SHP77 treated with DMSO at 0.1 percent for 48 hours (cell line): ENCODE measurements at places on chromosomes 5 and 9.

GRCh38 chr5:160289721-160290120 lies 22.6 kb downstream of the CCNJL start:
- no peak for DNase-seq

DNA sequence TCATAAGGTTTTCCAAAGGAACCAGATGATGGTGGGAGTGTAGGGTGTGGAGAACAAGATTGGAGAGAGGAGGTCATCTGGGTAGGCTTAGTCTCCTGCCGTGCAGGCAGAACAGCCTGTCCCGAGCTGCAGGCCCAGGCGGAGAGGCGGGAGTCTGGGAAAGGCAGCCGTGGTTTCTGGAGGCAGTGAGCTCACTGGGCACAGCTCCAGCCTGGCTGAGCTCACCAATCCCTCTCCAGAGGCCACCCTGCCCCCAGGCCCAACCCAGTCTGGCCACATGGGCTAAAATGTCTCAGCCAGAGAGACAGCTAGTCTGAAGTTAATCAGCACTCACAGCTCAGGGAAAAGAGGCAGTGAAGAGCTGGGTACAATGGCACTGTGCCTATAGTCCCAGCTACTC lies 12.3 kb downstream of the P4HA2 start:
- DNase-seq: no peak

DNA sequence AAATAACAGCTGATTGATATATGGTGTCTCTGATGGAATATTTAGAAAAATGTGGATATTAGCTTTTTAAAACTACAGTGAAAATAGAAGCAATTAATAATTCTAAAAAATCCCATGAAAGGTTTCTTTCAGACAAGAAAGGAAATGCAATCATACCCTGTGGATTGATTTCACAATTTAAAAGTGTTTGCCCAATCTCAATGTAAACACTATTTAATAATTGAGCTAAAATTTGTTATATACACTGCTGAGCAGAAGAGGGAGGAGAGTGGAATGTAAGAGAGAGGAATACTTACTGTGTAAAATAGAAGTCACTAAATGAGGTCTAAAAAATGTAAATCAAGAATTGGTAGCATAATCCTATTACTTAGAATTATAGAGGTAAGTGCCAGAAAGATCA lies 76.9 kb downstream of the FEM1C start:
- DNase-seq: no peak

DNA sequence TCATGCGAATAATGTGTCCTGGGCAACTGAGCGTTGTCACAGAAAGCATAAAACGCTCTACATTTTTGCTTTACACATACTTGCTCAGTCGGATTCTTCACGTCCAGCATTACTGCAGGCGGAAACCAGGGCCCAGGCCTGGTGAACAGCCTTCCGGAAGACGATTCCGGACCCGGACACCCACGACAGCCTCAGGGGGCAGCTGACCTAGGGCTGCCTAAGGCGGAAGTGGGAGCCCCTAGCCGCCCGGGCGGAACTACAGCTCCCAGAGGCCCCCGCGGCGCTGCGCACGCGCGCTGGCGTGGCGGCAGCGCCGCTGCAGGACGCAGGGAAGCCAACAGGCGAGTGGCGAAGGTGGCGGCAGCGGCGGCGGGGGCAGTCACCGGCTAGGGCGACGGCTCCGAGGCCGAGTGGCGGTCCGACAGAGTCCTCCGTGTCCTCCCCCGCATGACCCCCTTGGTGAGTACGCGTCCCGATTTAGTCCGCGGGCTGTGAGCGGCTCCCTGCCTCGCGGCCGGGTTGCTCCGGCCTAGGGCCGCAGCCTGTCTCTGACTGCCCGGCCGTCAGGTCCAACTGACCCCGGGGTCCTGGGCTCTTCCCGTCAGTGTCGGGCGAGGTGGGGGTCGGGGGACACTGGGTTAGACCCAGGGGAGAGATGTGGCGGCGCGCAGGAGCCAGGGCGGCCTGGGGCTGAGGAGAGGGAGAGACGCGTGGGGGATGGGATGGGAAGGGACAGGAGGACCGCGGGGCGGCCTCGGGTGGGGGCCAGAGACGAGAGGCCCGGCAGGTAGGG lies at the start of gene GAPVD1:
Gene GAPVD1 (plus strand): TSS at position 326 of the 793 bp plus-strand sequence. CDS start 37,096 bp downstream, outside the sequence.
- DNase-seq: peak; percentile 90

GRCh38 chr9:84271921-84272556 lies 68.5 kb downstream of the SLC28A3 start:
- no peak for DNase-seq

DNA sequence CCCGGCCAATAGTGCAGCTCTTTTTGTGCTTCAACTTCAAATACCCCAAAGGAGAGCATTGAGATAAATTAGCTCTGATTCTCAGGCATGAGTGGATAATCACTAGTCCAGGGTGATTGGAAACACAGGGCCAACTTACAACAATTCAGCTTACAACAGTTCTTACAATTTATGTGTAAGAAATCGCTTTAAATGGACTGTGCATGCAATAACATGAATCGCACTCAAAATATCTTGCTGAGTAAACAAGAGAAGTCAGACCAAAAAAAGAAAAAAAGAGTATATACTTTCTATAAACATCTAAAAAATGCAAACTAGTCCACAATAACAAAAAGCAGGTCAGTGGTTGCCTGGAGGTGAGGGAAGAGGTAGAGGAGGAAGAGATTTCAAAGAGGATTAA lies 150.6 kb upstream of the EDIL3 start:
- no peak for DNase-seq

- no peak for DNase-seq
These were observed 36.2 kb upstream of the CKS2 start for GRCh38 chr9:89274838-89275237.

DNA sequence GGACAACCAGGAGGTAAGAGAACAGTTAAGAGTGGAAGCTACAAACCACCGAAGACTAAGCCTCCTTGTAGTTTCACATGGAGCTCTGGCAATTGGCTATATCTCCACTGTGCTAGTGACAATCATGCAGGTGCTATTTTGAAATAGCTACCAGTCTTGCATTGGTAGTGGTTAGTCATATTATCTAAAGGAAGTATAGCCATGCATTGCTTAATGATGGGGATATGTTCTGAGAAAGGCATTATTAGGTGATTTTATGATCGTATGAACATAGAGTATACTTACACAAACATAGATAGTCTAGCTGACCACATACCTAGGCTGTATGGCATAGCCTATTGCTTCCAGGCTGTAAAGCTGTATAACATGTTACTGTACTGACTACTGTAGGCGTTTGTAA lies 28.4 kb downstream of the HSDL2 start:
- DNase-seq: no peak

GRCh38 chr5:54518146-54518817 lies 723 bp downstream of the SNX18 start:
- peak; percentile 3 for DNase-seq

DNA sequence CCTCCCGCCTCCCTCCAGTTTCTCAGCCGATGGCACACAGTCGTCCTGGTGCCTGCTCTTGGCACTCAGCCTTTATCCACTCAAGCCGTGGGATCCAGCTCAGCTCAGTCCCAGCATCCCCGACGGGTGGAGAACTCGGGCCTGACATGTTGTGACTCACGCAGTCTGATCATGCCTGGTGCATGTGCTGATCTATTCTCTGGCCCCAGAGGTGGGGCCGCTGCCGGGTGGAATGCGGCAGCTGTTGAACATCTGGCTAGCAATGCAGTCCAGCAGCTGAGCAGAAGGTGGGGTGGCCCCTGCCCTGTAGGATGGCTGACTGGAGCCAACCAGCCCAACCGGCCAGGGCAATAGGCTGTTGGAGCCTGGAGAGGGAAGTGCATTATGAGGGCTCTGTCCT lies 1.7 kb upstream of the AIF1L start:
- DNase-seq: no peak

DNA sequence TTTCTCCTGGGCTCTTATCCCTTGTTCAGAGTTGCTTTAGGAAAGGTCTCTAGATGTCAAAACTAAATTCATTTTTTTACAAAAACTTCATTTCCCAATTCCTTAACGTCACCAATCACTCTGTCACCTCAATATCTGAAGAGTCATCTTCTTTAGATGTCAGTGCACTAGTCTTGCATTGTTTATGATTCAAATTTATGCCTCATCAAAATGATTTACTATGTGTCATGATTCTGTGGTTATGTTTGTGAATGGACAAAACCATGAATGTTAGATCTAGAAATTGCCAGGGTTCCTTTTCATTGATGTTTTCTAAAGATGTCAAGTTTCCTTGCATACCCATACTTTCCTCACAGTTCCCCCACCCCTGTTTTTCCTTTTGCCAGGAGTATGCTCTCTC lies 21.5 kb downstream of the CWC27 start:
- DNase-seq: no peak

GRCh38 chr5:78429332-78429980 lies 69.0 kb downstream of the SCAMP1 start:
- DNase-seq: no peak

- no peak for DNase-seq
These were observed 124.0 kb downstream of the RGS3 start for GRCh38 chr9:113587471-113588031.

DNA sequence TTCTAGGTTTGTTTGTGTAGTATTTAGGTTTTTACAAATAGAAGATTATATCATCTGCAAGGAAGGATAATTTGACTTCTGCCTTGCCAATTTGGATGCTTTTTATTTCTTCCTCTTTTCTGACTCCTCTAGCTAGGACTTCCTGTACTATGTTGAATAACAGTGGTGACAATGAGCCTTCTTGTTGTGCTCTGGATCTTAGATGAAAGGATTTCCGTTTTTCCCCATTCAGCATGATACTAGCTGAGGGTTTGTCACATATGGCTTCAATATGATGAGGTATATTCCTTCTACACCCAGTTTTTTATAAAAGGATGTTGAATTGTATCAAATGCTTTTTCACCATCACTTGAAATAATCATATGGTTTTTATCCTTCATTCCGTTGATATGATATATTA lies 101.4 kb downstream of the FBXO4 start:
- no peak for DNase-seq

GRCh38 chr9:30534896-30535295 lies 1849.5 kb upstream of the ACO1 start:
- no peak for DNase-seq

DNA sequence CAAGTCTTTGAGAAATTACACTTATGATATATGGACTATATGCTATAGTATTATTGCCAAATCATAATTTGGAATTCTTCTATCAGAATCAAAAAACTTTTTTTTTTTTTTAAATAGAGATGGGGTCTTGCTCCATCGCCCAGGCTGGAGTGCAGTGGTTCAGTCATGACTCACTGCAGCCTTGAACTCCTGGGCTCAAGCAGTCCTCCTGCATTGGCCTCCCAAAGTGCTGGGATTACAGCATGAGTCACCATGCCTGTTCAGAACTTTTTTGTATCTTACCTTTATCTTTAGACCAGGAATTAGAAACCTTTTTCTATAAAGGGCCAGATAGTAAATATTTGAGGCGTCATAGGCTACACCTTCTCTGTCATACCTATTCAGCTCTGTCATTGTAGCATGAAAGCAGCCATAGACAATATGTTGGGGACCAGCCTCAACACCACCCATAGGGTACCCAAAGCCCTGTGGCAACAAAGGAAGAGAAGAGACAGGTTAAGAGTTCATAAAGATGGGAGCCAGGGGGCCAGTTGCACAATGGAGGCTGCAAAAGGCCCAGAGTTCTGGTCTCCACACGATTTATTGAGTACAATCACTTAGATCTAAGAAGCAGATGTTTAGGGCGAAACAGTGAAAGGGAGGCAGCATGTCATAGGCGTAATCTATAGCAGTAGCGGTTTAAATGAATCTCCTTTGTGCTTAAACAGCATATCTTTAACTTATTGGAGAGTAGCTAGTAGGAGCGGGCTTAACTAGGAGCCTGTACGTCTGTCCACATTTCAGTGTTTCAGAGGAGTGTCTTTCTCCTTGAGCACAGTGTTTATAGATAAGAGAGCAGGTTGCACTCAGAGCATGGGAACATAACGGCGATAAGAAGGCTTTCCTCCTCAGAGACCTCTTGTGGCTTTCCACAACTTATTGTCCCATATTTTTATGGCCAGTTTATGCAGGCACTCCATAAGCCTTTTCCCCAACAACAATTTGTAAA lies 12.5 kb downstream of the ECM2 start:
- no peak for DNase-seq

- DNase-seq: no peak
These were observed 132.6 kb upstream of the FSTL4 start for GRCh38 chr5:133744960-133745308.

- no peak for DNase-seq
These were observed 608.9 kb downstream of the DTWD2 start for GRCh38 chr5:118379470-118379869.

- DNase-seq: no peak
These were observed 343.8 kb upstream of the CHD1 start for GRCh38 chr5:99272576-99272975.

- DNase-seq: no peak
These were observed 21.3 kb downstream of the C5orf58 start for GRCh38 chr5:170254056-170254455.

GRCh38 chr5:143231973-143232812 lies 171.3 kb downstream of the NR3C1 start:
- no peak for DNase-seq

GRCh38 chr5:161009194-161009593 lies 157.2 kb upstream of the ATP10B start:
- no peak for DNase-seq

GRCh38 chr5:163385271-163385670 lies 52.1 kb upstream of the CCNG1 start:
- no peak for DNase-seq

- no peak for DNase-seq
These were observed 11.9 kb downstream of the GLIPR2 start for GRCh38 chr9:36148311-36149051.

DNA sequence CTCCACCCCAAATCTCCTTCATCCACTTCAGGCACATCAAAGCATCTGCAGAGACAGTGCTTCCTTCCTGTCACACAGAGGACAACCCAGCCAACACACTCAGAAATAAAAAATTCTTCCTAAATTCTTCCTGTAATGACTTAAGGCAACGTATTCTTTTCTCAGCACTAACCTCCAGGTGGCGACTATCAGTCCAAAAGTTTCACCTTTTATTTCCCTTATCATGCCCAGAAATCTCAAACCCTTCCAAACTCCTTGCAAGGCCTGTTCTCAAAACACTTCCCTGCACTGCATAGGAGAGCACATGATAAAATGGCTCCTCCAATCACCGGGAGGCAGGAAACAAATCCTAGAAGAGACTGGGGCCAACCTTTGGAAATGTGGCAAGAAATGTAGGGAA lies 35.1 kb downstream of the SLIT3 start:
- no peak for DNase-seq

GRCh38 chr9:36878986-36879982 lies 154.8 kb downstream of the PAX5 start:
- DNase-seq: no peak
